ENCODE measurements at places on chromosomes 3 and 15.

- DNase-seq: no peak
Measured at GRCh38 chr15:64009798-64010261, 36.5 kb downstream of the DAPK2 start.

- no peak for DNase-seq
Measured at GRCh38 chr3:28971156-28971555, 309.7 kb upstream of the RBMS3 start.

DNA sequence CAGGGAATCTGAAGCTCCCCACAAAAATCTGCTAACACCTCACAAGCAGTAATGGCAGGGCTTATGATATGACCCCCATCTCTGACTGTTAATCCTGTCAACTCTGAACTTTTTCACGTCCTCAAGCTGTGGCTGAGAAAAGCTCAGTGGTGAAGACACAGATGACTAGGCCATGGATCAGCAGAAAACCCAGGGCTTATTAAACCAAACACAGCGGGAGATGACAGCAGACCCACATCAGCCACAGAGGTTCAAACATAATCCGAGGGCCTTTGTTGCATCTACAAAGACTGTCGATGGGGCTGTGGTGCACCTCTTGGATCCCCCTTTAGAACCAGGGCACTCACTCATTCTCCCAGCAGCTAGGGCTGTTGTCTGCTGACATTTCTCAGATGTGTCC, 50.4 kb downstream of the GLB1 start:
- DNase-seq: no peak

DNA sequence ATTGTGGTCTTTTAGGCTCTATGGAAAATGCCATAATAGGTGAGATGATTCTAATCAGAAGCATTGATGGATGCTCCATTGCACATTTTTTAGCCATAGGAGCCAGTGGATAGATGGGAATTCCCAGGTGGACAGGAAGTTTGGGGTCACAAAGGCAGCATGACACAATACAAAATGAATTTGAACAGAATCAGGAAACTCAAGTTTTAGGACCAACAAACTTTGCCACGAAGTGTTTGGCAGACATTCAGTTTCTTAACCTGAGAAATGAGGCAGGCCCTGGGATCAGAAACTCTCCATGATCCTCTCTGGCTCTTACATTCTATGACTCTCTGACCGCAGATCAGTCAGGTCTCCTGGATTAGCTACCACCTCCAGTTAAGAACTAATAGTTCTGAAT, 275.4 kb downstream of the TIGIT start:
- DNase-seq: no peak

- DNase-seq: peak; percentile 41
Measured at GRCh38 chr3:196629228-196629627, 10.3 kb upstream of the NRROS start.

GRCh38 chr15:88621789-88622604, 857 bp downstream of the AEN start:
- DNase-seq: peak; percentile 72

DNA sequence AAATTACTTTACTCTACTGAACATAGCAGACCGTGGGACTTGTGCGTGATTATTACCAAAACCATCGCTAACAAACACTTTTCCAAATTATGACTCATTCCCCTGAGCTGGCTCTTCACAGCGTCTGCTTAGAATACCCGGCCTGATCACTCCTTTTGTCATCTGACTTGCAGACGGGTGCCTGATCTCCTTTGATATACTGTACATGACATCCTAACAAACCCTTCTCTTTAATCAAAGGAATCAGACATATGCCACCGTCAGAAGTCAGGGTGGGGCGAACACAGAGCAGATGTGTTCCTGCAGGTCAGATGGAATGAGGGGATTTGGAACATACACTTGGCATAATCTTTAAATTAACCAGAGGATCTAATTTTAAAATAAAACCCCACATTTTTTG, 48.5 kb upstream of the SH3GL3 start:
- DNase-seq: no peak

- DNase-seq: no peak
Measured at GRCh38 chr3:133301194-133301593, 98.7 kb upstream of the BFSP2 start.
